Endodermal cell (in vitro differentiated cells): ENCODE measurements at places on chromosomes 7 and 10. TPM values are rescaled to one million over a fixed set of nuclear protein-coding genes. Genes with fewer than 3 reads are reported as not detected.

Gene VIPR2
- total RNA-seq: 0.64 to 8.3 TPM (median 0.97 TPM) in 3 replicates

Gene SLC13A1
- total RNA-seq: not detected in 3 replicates

Gene PGAM2
- 0.66 and 1.2 TPM in 2 replicates for total RNA-seq

Gene AKR1C2
- total RNA-seq: 0.33 TPM in 1 of 2 replicates, not detected in the other

Gene LIPJ
- total RNA-seq: not detected in 2 replicates

Gene TDRD1
- 0.15 TPM in 1 of 3 replicates, not detected in the others for total RNA-seq

Gene ABCF2
- 18.1 to 46.0 TPM (median 43.3 TPM) in 3 replicates for total RNA-seq

Gene PIK3CG
- 0.11 TPM in 2 replicates for total RNA-seq

Gene MYL10
- total RNA-seq: not detected in 3 replicates

Gene OR13A1
- 0.16 to 0.36 TPM in 2 of 3 replicates, not detected in the other for total RNA-seq

Gene VSIR
- total RNA-seq: 0.07 to 0.42 TPM in 2 of 3 replicates, not detected in the other

- H3K36me3 ChIP-seq: no peaks in the 10 kb centered on the region
- H3K4me3 ChIP-seq: no peak overlapping the region
- H3K27me3 ChIP-seq: no peaks in the 10 kb centered on the region
- H3K4me1 ChIP-seq: no peaks in the 10 kb centered on the region
- no peak overlapping the region for H3K27ac ChIP-seq
Measured at GRCh38 chr7:45681596-45682357, 107.6 kb downstream of the ADCY1 start.

GRCh38 chr7:45457591-45457990, 116.6 kb upstream of the ADCY1 start:
- no peak overlapping the region for H3K4me3 ChIP-seq
- no peaks in the 10 kb centered on the region for H3K4me1 ChIP-seq
- no peak overlapping the region for H3K27ac ChIP-seq

DNA sequence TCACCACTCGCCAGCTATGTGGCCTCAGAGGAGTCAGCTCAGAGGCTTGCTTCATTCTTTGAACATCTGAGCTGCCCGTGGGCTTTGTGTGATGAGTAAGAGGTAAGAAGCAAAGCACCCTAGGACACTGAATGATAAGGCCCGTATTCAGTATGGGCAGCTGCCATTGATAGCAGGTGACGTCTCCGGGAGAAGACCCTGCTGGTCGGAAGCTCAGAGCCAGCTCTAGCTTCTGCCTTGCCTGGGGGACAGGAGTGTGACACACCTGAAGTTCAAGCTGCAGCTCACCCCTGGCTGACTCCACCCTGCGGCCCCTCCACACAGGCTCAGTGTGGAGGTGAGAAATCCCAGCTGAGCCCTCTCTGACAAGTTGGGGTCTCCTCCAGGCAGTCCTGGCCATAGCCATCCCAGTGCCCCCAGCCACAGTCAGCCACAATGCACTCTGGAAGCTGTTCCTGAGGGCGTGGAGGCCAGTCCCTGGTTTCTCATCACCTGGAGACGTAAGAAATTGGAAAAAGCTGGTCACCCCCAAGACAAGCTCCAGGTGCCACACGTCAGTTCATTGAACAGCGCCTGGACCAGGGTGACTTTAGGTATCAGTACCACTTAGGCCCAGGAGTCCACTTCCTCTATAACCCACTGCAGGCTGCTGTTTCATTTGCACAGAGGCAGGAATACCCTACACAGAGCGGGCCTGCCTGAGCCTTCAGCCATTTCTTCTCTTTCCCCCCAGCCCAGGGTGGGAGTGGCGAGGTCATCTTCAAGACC, 164.9 kb upstream of the RHEB start:
- peaks cover 10% of the 10 kb centered on the region for H3K4me1 ChIP-seq
- DNase-seq: no peak
- no peaks in the 10 kb centered on the region for H3K27me3 ChIP-seq
- H3K4me3 ChIP-seq: no peak overlapping the region
- H3K27ac ChIP-seq: no peak overlapping the region

DNA sequence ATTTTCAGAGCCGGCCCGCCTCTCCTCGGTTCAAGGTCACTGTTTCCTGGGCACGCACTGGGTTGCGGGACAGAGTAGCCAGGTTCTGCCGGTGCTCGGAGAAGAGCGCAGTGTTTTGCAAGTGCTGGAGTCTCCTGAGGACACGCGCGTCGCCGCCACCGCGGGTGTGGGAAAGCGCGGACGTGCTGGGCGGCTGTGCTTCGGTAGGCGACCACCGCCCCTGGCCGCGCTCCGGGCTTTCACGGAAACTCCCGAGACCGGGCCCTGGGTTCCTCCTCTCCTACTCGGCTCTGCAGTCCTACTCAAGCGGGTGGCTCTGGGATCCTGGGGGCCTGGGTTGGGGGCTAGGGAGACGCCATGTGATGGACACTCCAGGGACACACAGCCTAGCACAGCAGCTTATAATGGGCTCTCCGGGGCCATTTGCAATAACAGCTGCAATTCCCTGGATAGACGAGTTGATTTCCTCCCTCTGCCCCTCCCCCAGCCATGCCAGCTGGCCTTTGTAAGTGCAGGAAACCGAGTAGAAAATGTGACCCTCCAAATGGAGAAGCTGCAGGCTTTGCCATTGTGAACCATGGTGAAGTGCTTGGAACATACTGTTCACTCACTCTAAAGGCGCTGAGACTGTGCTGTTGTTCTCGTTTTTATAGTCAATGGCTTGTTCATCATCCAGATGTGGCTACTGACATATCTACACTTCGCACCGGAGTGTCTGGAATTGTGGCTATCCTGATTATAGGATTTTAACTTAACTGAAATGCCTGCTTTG, 2.1 kb downstream of the FRAT1 start:
- DNase-seq: peak; percentile 78
- peak overlapping the region; percentile 82 for H3K4me3 ChIP-seq
- peaks cover 10% of the 10 kb centered on the region for H3K4me1 ChIP-seq
- peaks cover 9% of the 10 kb centered on the region for H3K27me3 ChIP-seq
- H3K27ac ChIP-seq: peak overlapping the region; percentile 76

DNA sequence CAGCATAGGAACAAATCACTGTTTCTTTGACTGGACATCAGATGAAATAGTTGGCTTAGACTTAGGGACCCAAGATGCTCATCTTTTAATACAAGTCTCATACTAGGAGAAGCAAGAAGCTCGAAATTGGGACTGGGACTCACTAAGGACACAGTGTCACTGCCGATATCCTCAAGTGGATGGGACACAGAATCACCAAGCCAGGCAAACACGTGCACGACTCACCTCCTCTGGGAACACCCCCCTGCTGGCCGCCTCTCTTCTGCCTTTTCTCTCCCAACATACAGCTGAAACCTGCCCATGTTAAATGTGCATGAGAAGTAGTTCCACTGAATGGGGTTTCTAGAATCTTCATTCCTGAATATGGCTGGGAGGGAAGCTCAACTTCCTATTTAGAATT, 106.6 kb upstream of the FAM204A start:
- no peaks in the 10 kb centered on the region for H3K4me1 ChIP-seq
- H3K27me3 ChIP-seq: no peaks in the 10 kb centered on the region
- DNase-seq: no peak
- H3K36me3 ChIP-seq: no peaks in the 10 kb centered on the region

- H3K4me1 ChIP-seq: peaks cover 11% of the 10 kb centered on the region
- DNase-seq: no peak
- H3K27me3 ChIP-seq: no peaks in the 10 kb centered on the region
Measured at GRCh38 chr7:51222916-51223315, 93.7 kb downstream of the COBL start.

- no peak for DNase-seq
- H3K27me3 ChIP-seq: no peaks in the 10 kb centered on the region
- no peak overlapping the region for H3K4me3 ChIP-seq
- H3K36me3 ChIP-seq: no peaks in the 10 kb centered on the region
- H3K27ac ChIP-seq: no peak overlapping the region
- H3K4me1 ChIP-seq: peaks cover 5% of the 10 kb centered on the region
Measured at GRCh38 chr7:167090-167855, 25.1 kb upstream of the FAM20C start.

GRCh38 chr7:106553446-106553836, 107.5 kb downstream of the CCDC71L start:
- H3K27ac ChIP-seq: no peak overlapping the region
- no peaks in the 10 kb centered on the region for H3K27me3 ChIP-seq
- H3K4me1 ChIP-seq: no peaks in the 10 kb centered on the region
- H3K36me3 ChIP-seq: no peaks in the 10 kb centered on the region

DNA sequence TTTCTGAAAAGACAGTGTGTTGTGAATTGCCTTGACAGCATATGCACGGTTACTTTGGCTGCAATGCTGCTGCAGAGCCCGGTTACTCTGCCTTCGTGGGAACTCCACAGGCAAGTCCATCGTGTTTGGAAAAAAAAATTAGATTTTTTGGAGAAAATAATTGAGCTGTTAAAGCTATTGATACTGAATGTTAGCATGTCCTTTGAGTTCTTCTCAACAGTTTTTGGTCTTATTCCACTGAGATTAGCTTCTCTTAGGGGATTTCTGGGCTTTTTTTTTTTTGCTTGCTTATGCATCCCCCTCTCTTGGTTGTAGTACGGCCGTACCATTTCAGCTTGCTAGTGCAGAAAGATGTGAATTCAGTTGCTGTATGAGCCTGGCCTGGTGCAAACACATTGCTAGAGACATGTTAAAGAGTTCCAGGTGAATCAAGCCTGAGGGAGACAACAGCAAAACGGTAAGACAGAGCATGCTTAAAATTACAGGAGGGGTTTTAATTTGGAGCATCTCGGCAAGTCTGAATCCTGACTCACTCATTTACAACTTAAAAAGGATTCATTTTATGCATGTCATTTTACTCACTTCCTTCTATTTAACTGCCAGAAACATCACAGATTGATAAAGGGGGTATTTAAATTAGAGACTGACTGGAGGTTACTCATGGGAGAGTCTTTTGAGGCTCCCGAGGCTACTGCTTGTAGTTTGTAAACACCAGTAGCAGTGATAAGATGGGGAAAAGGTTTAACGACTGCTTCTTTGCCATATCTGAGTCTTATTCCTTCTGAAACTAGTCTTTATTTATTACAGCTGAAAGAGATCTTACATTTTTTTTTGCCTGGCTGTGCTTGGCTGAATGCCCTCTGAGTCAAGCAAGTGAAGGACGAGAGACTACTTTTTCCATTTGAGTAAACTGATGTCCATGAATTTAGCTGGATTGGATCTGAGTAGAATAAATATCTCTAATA, 113.7 kb downstream of the CDK14 start:
- peak; percentile 53 for DNase-seq
- H3K36me3 ChIP-seq: no peaks in the 10 kb centered on the region
- H3K4me3 ChIP-seq: no peak overlapping the region
- peaks cover 4% of the 10 kb centered on the region for H3K4me1 ChIP-seq
- no peak overlapping the region for H3K27ac ChIP-seq
- H3K27me3 ChIP-seq: no peaks in the 10 kb centered on the region

DNA sequence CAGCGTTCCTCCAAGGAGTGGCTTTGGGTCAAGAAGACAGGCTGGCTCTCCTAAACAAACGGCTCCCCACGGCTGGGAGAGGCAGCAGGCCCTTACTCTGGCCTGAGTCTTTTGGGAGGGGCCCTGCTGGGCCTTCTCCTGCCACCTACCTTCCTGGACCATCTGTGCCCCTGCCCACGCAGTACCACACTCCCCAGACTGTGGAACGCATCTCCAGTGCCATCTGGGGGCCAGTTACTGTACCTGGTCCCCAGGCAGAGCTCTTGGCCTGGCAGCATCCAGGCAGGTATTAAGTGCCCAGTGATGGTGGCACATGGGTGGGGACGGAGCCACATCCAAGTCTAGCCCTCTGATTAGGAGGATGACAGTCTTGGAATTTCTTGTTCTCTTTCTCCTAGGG, 14.4 kb downstream of the ALKBH4 start:
- H3K4me1 ChIP-seq: no peaks in the 10 kb centered on the region
- DNase-seq: peak; percentile 50
- no peak overlapping the region for H3K27ac ChIP-seq
- H3K36me3 ChIP-seq: no peaks in the 10 kb centered on the region

DNA sequence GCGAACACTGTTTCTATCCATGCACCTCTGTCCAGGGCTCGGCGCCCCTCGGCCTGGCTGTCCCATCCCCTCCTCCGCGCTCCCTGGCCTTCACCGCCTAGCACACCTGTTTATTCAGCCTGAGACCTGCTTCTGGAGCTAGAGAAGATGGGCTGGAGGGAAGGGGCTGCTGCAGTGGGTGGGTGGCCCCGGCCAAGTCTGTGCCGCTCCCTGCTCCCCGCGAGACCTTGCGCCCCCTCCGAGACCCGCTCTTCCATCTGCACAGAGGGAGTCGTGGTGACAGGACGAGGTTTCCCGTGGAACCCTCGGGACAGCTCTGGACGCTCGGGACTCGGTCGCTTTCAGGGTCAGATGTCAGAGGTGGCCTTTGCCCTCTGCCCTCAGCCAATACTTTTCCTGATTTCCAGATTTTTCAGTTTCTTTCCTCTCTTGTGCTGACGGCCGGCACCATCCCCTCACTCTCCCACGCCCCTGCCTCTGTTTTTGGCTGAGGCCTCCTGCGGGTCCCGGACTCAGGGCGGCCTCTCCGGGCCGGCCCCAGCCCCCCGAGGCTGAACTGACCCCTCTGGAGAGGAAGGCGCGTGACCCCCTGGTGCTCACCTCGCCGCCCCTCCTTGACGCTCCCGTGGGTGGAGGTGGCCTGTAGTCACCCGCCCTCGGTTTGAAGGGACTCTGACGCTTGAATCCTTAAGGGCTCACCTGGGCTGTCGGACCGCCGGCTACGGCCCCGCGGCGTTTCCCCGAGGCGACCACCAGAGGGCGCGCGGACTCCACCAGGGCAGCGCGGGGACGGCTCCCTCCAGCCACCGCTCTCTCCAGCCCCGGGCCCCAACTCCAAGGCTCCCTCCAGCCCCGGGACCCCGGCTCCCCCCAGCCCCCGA, 15.6 kb downstream of the SHH start:
- DNase-seq: peak; percentile 95
- no peak overlapping the region for H3K4me3 ChIP-seq
- no peak overlapping the region for H3K27ac ChIP-seq
- H3K4me1 ChIP-seq: no peaks in the 10 kb centered on the region
- no peaks in the 10 kb centered on the region for H3K36me3 ChIP-seq

- peak; percentile 74 for DNase-seq
- no peak overlapping the region for H3K4me3 ChIP-seq
- H3K27me3 ChIP-seq: no peaks in the 10 kb centered on the region
- peaks cover 3% of the 10 kb centered on the region for H3K36me3 ChIP-seq
Measured at GRCh38 chr10:124647421-124648130, 96.6 kb downstream of the FAM53B start.

DNA sequence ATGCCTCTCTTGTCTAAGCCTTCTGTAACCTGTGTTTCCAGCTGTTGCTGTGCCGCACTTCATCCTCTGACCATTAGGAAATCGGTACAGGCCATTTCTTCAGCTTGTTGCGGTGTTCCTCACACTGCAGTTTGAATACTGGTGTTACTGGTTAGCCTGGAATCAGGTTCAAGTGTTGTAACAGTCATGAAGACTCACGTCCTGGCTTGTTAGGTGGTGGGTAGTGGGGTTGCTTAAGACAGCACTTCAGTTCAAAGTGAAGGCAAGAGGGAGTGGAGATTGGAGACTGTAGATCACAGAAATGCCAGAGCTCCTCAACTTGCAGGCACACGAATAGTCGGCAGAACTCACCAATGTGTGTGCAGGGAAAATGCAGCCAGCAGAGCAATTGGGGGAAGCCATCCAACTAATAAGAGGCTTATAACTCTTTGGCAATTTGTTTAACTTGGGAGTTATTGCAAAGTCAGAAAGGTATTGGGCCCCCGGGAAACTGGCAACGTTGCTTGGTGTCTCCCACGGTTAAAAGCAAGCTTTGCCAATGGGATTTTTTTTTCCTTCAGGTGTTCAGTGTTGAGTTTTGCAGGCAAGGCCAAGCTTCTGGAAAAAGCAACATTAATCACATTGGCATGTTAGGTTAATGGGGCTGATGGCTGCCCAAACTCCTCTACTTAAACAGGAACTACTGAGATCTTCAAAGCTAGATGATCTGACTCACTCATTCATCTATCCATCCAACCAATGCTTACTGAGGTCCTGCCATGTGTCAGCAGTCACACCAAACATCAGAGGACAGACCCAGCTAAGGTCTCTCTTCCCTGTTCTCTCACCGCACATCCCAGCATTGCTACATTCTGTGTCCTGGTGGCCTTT, 380.9 kb downstream of the GATA3 start:
- no peak overlapping the region for H3K27ac ChIP-seq
- H3K27me3 ChIP-seq: peaks cover 18% of the 10 kb centered on the region
- no peak overlapping the region for H3K4me3 ChIP-seq
- H3K4me1 ChIP-seq: peaks cover 4% of the 10 kb centered on the region
- H3K36me3 ChIP-seq: no peaks in the 10 kb centered on the region
